ENCODE measurements at places on chromosomes 5 and 9.

DNA sequence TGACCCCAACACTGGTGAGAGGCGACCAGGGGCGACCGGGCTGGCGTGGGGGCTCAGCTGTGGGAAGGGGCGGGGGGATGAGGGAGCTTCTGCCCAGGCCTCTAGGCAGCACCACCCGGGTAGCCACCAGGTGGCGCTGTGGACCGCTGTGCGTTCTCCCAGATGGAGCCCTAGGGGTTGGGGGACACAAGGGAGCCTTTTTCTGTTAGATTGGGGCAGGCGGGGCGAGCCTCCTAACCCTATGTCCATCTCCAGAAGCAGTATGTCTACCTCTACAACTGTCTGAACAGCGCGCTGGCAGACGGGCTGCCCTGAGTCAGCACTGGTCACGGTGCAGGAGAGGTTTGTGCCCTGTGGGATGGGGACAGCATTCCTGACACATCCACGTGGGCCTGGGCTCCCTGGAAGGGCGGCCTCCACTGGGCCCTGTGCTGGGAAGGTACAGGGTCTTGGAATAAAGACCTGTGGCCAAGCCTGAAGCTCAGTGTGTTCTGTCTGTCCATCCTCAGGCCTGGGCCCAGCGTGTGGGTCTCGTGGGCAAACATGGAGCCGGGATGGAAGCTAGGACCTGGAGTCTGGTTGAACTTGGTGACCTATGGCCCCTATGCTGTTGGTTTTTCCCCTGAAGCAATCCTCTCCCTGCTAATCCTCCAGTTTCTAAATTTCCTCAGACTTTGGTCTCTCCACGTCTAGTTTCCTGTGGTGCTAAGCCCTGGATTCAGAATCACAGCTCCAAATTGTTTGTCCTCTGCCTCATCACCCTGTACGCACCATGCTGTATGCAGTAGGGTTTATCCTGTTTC, 23.1 kb upstream of the SPTLC1 start:
- DNase-seq = peak; percentile 50

DNA sequence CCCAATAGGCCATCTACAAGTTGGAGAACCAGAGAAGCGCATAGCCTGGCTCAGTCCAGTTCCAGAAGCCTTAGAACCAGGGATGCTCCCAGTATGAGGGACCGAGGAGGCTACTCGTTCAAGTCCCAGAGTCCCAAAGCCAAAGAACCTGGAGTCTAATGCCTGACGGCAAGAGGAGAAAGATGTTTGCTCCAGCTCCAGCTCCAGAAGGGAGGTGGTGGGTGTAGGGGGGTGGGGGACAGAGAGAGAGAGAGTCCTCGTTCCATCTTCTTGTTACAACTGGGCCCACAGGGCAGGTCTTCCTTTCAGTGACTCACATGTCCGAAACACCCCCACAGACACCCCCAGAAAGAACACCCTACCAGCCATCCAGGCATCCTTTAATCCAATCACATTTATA, 63.9 kb downstream of the SEC61B start:
- no peak for DNase-seq

GRCh38 chr9:132216861-132217619, 55.2 kb downstream of the NTNG2 start:
- no peak for DNase-seq

DNA sequence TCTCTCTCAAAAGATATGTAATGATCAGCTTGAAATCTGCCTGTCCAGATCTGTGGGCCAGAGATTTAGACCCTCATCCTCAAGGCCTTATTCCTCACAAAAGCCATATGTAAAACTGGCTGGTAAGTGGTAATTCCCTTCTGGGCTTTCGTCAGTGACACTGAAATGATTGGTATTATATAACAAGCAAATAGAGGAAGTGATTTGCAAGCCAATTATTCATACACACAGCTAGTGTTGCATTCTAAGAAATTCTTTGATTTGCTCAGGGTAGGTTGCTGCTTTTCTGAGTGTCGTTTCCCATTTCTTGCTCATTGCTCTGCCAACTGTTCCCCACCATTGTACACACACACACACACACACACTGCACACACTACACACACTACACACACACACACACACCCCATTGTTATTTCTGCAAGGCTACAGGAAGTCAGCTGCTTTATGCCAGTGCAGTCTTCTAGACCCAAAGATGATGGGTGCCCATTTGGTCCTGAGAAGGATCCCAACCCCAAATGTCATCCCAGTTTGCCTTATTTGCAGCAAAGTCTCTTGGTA, 76.8 kb downstream of the PRLR start:
- no peak for DNase-seq

DNA sequence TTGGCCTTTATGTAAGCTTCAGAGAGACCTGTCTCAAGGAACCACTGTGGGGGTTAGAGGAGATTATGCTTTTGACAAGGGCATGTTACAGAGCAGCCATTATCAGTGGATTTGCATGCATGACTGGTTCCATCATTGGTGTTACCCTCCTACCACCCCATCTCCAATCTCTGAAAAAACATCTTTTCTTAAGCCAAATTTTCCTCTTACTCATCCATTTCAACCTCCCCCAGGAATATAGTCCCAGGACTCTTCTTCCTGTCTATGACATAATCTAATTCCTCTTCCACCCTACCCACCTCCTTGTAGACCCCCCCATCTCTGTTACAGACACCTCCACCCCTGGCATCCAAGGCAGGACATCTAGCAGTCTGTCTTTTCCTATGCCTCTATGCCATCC, 33.1 kb upstream of the ADRB2 start:
- DNase-seq = no peak

GRCh38 chr5:163968651-163969050, 463.2 kb downstream of the MAT2B start:
- no peak for DNase-seq

DNA sequence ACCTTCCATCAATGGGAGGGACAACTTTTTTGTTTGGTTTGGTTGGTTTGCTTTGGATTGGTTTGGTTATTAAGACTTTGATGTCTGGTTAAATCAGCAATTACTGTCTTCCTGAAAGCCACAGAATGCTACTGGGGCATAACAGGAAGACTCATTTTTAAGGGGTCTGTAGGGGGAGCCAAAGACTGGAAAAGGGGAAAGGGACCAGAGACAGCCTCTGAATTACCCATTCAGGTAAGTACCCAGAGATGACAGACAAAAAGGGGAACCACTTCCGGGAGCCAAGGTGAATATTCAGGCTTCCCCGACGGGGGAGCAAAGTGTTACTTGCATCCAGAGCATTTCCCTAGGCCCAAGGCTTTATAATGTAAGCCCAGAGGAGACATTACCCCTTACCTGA, 4.6 kb upstream of the FEM1C start:
- no peak for DNase-seq

GRCh38 chr9:111916234-111916645, 19.6 kb downstream of the UGCG start:
- DNase-seq = no peak

GRCh38 chr5:103414604-103415003, 148.0 kb downstream of the NUDT12 start:
- no peak for DNase-seq

- no peak for DNase-seq
Observed at GRCh38 chr9:1454211-1454610, 404.1 kb downstream of the DMRT2 start.

DNA sequence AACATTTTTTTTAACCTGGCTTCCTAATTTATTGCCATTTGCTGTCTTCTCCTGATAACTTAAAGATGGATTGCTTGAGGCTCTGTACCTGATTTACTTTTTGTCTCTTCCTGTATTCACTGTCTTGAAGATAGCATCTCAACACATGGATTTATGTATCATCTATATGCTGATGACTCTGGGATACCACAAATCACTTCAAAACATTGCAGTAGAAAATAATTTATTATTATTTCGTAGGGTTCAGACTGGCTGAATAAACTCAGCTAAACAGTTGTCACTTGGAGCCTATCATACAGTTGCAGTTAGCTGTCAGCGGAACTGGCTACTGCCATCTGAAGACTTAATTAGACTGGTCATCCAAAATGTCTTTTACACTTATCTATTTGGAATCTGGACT, 1025.2 kb upstream of the CDH18 start:
- no peak for DNase-seq

- DNase-seq = no peak
Observed at GRCh38 chr9:116502746-116503145, 184.4 kb upstream of the TRIM32 start.

GRCh38 chr5:77309140-77309539, 98.7 kb downstream of the PDE8B start:
- DNase-seq = no peak

DNA sequence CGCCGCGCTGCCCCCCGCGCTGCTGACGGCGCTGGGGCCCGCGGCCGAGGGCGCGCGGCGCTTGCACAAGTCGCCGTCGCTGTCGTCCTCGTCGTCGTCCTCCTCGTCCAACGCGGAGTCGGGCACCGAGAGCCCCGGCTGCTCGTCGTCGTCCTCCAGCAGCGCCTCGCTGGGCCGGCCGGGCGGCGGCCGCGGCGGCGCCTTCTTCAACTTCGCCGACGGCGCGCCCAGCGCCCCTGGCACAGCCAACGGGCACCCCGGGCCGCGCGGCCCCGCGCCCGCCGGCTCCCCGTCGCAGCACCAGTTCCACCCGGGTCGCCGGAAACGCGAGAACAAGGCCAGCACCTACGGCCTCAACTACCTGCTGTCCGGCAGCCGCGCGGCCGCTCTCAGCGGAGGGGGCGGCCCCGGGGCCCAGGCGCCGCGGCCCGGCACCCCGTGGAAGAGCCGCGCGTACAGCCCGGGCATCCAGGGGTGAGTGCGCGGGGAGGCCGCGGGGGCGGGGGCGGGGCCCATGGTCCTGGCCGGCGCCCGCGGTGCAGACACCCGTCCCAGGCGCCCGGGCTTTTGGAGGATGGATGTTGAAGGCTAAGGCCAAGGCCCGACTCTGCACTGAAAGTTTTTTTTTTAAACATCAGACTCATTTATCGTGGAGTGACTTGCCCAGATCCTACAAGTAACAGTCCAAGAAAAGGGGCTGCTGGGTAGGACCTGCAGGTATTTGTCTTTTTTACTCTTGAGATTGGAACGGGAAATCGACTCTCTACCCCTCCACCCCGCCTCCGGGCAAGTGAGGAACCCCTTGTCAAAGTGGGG, 1.2 kb downstream of the TENT4A start:
- DNase-seq = peak; percentile 10

DNA sequence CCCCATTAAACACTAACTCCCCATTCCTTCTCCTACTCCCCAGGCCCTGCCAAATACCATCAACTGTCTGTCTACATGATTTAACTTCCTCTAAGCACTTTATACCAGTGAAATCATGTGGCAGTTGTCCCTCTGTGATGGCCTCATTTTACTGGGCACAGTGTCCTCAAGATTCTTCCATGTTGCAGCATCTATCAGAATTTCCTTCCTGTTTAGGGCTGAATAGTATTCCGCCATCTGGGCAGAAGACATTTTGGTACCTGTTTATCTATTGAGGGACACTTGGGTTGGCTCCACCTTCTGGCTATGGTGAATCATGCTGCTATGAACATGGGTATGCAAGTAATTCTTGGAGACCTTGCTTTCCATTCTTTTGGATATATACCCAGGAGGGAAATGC, 59.4 kb upstream of the IRX4 start:
- no peak for DNase-seq

GRCh38 chr5:67246108-67246507, 49.5 kb upstream of the CD180 start:
- DNase-seq = no peak

GRCh38 chr5:172694541-172694940, 53.5 kb downstream of the NEURL1B start:
- DNase-seq = no peak

DNA sequence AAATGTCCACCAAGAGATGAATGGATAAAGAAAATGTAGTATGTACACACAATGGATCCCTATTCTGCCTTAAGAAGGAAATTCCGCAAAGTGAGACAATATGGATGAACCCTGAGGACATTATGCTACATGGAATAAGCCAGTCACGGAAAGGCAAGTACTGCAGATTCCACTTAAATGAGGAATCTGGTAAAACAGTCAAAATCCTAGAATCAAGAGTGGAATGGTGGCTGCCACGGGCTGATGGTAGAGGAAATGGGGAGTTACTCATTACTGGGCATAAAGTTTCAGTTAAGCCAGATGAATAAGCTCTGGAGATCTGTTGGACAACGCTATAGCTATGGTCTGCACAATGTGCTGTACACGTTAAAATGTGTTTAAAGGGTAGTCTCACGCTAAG, 47.2 kb downstream of the STK10 start:
- DNase-seq = no peak

DNA sequence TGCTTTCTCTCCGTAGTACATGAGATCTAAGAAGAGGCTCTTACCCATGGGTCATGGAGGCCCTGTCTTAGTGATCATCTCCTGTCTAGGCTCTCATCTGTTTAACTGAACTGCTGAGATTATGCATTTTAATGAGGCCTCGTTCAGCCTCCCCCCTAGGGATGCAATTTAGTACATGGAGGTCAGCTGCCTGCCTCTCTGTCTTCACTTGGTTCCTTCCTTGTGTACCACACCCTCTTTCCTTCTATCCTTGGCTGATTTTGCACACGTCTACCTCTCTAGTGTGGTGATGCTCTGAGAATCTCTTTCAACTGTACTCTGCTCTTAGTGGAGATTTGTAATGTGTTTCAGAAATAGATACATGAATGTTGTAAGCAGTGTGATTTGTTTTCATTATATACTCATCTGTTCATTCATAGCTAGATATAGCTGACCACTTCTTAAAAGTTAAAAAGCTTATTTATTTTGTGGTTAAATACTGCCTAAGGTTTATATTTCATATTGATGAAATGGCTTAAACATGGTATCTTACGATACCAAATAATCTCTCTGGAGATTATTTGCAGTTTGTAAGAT, 3.5 kb upstream of the ACTBL2 start:
- DNase-seq = no peak

DNA sequence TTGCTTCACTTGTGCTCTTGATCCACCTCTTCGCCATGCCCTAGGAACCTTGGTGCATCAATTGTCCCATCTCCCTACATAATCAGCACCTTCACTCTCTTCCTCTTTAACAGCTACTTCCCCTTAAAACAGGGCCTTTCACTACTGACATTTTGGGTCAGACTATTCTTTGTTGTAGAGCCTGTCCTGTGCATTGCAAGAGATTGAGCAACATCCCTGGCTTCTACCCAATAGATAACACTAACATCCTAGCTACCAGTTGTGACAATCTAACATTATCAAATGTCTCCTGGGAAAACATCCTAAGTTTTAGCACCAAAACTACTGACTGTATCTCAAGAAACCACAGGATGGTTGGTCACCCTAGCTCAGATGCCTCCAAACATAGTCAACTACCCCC, 854.3 kb upstream of the DMAC1 start:
- no peak for DNase-seq

DNA sequence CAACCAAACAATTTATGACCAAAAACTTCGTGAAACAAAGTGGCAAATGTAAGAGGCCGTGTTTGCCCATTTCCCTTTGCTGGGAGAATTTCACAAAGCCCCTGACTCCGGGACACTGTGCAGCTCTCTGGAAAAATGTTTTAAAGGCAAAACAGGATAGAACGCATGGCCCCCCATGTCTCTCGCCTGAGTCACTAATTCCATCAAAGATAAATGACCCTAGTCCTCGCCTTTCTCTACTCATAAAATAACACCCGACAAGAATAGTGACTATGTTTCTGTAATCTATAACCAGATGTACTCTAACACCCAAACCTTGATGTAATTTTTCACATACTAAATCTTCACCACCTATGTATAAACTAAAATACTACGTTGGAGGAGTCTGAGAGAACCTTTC, 55.7 kb upstream of the SAP30L start:
- no peak for DNase-seq

- DNase-seq = no peak
Observed at GRCh38 chr5:143085319-143085917, 315.2 kb downstream of the ARHGAP26 start.

- no peak for DNase-seq
Observed at GRCh38 chr5:125484742-125485641, 738.6 kb upstream of the ZNF608 start.
